ENCODE measurements at places on chromosomes 5 and 9.

- DNase-seq = no peak
Measured at GRCh38 chr5:116575326-116576052, 866 bp upstream of the SEMA6A start.

GRCh38 chr5:7395432-7395946 is 449 bp upstream of the ADCY2 start:
- no peak for DNase-seq

GRCh38 chr5:72543365-72543764 is 36.2 kb upstream of the ZNF366 start:
- DNase-seq = no peak

- DNase-seq = peak; percentile 24
Measured at GRCh38 chr9:127424676-127424999, 456 bp downstream of the ZNF79 start.

DNA sequence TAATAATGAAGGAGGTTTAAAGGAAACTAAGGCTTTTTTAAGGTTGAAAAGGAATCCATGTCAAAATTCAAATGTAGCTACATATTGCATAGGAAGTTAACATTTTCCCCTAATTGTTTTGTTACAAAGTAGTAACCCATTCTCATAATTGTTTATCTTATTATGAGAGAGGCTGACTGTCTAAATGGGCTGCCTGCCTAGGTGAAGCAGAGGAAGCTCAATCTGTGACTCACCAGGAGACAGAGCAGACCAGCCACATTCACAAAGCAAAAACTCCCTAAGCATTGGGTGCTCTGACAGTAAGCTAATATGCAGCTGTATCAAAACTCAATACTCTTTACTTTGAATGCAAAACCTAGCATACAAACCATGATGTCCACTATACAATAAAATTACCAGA is 208.5 kb downstream of the ROR2 start:
- DNase-seq = no peak

GRCh38 chr9:115628426-115628825 is 510.5 kb upstream of the TNC start:
- no peak for DNase-seq

GRCh38 chr9:107119735-107120134 is 163.3 kb upstream of the RAD23B start:
- no peak for DNase-seq

GRCh38 chr5:157484768-157485167 is 24.8 kb downstream of the NIPAL4 start:
- no peak for DNase-seq

DNA sequence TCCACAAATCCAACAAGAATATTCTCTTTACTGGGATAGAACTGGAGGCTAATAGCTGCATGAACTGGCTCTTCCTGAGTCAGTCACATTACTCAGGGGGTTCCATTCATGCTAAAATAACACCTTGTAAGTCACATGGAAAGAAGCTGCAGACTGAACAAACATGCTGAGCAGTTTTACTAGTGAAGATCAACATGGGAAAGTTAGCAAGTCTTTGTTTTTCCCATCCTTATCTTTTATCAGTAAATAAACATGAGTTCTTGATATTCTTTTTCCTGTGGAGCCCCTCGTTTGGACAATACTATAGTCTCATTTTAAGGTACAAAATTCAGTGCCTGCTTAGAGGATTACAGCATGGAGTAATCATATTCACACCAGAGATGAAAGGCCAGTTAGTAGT is 43.7 kb upstream of the TEK start:
- DNase-seq = no peak

DNA sequence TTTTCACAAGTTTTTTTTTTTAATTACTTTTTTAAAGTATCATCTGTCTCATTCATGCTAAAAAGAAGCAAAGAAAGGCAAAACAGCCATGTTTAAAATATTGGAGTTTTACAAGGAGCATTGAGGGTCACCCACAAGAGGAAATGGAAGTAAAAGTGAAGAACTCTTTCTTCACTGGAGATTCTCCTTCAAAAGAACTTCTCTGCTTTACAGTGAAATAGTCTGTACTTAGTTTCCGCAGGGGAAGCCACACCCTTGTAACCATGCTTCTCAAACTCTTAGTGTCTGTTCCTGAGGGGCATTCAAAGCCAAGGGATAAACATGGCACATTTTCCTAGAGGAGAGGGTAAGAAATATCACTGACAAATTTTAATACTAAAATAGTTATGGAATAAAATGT is 8.6 kb downstream of the C9orf72 start:
- no peak for DNase-seq

DNA sequence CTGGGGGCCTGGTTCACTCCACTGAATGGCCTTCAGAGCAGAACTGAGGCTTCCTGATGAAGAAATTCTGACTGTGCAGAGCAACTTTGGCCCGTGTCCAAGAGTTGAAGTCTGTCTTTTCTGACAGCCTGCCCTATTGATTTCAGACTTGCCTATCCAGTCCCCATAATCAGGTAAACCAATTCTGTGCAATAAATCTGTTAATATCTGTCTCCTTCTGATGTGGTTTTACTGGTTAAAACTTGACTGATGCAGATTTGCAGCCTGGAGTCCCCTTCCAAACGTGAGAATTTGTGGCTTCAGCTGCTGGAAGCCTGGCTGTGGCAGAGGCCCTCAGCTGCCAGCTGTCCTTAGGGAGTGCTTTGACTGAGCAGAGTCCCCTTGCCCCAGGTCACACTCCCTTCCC is 283.9 kb upstream of the ANKRD55 start:
- DNase-seq = peak; percentile 40

- DNase-seq = peak; percentile 24
Measured at GRCh38 chr9:89874351-89875321, 269.8 kb downstream of the GADD45G start.

GRCh38 chr9:128383791-128384190 is 12.6 kb downstream of the URM1 start:
- no peak for DNase-seq

DNA sequence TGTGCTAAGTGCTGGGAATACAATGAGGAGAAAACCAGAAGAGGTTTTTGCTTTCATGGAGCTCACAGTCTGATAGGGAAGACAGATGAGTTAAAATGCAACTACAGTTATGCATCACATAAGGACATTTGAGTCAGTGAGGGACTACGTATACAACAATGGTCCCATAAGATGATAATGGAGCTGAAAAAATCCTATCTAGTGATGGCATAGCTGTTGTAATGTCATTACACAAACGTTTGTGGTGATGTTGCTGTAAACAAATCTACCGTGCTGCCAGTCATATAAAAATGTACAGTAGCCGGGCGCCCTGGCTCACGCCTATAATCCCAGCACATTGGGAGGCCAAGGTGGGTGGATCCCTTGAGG is 110.1 kb upstream of the RAD23B start:
- DNase-seq = no peak

- DNase-seq = no peak
Measured at GRCh38 chr5:7690557-7690956, 160.4 kb downstream of the CFAP90 start.

DNA sequence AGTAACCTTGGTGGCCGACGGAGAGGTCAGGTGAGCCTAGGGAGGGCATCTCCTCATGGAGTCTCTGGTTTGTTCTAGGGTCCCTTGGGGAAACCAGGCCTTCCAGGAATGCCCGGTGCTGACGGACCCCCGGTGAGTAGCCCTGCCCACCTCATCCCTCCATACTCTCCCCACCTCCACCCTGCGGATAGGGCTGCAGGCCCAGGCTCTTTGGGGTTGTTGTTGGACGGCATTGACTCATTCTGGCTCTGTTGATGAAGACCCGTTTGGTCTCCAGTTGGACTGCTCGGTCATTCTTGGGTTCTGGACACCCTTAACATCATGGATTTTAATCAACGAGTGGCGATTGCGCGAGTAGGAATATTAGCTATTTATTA is 112.3 kb upstream of the FCN2 start:
- no peak for DNase-seq

GRCh38 chr9:130532426-130533080 is 46.8 kb upstream of the FUBP3 start:
- DNase-seq = no peak

DNA sequence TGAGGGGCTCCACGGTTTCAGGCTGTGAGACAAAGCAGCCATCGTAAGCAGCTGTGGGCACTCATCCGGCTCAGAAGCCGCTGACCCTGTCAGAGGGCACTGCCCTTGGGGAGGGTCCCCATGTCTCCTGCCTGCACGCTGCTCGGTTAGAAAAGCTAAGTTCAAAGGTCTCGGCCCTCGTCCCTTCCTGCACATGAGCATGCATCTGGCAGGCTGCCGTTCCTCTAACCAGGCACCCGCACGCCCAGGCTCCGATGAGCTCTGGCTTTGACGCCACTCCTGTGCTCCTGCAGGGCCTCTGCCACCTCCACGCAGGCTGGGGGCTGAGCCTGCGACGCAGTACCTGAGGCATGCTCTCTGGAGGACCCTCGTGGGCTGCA is 51.3 kb downstream of the NKD2 start:
- DNase-seq = no peak

GRCh38 chr9:131264231-131264630 is 12.1 kb downstream of the FAM78A start:
- peak; percentile 73 for DNase-seq
